ENCODE measurements at places on chromosomes 6 and 20.

GRCh38 chr20:51034988-51035656 lies 12.2 kb upstream of the KCNG1 start:
- no peak for DNase-seq

GRCh38 chr20:39885975-39886649 lies 802.9 kb downstream of the MAFB start:
- peak; percentile 74 for DNase-seq

GRCh38 chr6:57302477-57302876 lies 15.0 kb upstream of the PRIM2 start:
- DNase-seq = no peak

- DNase-seq = no peak
These were observed 58.3 kb upstream of the TMEM181 start for GRCh38 chr6:158501360-158502262.

DNA sequence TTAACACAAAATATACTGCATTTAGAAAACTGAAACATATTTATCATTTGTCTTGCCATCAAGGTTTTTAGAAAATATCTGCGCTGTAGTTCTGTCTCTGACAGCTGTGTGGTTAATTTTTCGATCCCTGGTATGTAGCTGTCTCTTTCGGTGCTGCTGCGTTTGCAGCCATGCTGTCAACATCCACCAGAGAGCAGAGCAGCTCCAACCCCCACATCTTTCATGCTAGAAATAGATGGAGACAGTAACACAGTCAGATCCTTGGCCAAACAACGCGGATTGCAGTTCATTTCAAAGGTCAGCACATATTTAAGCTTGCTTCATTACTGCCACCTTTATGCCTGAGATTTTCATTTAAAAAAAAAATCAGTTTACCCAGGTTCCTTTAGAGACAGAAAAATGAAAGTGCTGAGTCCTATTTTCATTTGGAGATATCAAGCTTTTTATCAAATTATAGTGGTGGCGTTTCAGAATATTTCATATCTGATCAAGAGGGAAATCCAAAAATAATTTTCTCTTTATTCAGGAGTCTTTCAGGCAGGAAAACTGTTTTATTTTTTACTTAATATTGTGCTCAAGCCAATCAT lies 157.7 kb upstream of the MMS22L start:
- DNase-seq = peak; percentile 9

- DNase-seq = no peak
These were observed 436.9 kb upstream of the IMPG1 start for GRCh38 chr6:76509397-76509796.

GRCh38 chr6:65045801-65046200 lies 661.2 kb downstream of the EYS start:
- no peak for DNase-seq

DNA sequence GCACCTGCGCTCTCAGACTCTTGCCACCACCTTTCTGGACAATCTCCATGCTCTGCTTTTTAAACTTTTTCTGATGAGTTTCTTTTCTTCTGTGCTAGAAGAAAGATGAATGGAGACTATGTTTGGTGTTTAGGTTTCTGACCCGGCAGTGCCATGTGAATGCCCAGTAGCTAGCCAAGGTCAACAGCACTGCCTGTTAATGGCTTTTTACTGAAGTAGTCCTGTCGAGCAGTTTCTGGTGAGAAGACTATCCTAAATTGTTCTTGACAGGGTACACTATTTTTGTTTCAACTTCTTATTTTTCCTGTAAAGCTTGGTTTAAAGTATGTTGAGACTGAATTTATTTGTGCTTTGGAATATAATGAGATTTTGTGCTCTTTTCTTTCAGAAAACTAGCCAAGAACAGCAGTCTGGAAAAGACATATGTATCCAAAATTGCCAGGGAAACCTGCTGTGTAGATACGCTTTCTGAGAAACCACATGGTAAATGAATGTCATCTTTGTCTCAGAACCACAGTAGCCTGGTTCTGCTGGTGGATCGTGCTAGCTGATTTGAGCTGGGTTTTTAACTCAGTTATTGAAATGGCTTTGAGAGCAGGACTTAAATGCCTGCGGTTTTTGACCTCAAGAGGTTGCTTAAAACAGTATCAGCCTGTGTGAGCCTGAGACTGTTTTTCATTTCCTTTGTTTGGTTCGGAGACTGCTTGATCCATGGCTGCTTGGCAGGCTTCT lies 48.1 kb downstream of the KCNS1 start:
- no peak for DNase-seq

- DNase-seq = peak; percentile 36
These were observed 56.5 kb upstream of the DST start for GRCh38 chr6:56699066-56699654.

- no peak for DNase-seq
These were observed 55.3 kb downstream of the ERMARD start for GRCh38 chr6:169806701-169807100.

DNA sequence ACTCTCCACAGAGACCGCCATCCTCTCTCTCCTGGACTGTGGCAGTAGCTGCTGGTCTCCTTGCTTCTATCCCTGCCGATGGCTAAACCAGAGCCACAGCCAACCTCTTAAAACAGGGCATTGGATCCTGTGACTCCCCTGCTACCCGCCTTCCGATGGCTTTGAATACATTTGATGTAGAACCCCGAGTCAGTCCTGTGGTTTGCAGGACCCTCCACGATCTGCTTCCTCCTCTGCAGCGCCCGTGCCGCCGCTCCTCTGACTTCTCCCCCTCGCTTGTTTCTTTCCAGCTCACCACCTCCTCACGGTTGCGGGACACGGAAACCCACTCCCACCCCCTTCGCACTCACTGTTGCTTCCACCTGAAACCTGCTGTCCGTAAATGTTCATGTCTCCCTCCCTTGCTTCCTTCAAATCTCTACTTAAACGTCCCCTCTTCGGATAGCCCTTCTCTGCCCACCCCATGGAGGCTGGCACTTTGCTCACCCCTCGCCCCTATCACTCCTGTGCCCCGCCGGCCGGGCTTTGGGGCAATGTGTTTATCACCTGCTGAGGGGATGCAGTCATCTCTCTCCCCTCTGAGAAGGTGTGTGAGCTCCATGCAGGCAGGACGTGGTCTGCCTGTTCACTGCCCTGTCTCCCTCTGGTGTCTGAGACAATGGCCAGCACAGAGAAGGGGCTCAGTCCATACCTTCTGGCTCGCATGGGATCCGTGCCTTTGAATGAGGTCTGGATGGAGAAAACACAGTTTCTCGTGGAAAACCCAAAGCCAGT lies 67.8 kb downstream of the GFOD1 start:
- DNase-seq = no peak

DNA sequence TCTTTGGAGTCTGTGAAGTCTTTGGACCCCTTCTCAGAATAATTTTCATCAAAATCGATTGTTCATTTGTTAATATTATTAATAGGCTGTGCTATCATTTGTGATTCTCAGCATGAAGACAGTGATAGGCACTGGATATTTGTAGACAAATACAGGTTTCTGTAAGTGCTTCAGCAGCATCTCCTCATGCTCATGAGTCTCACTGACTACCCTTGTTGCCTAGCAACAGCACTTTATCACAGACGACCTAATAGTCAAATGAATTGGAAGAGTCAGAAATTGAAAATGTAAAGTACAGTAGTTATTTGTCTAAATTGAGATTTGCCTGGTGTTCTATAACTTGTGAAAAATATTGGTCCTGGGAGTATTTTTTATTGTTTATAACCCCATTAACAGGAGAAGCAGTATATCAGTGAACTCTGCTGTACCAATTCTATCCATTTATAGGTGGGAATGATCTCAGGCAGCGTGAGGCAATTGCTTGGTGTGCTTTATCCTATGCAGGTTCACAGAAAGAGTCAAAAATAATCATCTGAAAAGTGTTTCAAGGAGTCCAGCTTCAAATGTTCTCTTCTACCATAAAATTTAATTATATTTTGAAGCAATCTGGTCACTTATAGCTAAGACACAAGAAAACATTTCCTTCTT lies 684.6 kb downstream of the RFPL4B start:
- no peak for DNase-seq

GRCh38 chr20:32352121-32352720 lies 5.9 kb upstream of the ASXL1 start:
- DNase-seq = no peak

- no peak for DNase-seq
These were observed 186.6 kb upstream of the DTNBP1 start for GRCh38 chr6:15849395-15849794.

- DNase-seq = peak; percentile 86
These were observed 3.9 kb upstream of the SOX4 start for GRCh38 chr6:21589352-21590345.

DNA sequence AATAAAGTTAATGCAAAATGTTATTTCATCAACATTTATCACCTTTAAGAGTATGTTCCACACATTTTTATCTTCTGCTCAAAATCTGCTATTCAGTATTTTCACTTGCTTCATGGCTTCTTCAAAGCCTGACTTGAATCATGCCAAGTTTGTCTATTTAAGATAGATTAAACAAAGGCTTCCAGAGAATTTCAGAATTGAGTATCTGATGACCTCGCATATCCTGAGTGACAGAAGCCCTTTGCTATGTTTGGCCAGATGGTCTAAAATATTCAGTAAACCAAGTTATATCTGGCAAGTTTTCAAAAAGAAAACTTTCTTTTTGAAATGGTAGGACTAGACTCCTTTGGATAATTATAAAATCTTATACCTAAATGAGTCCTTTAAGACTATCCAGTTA lies 348.9 kb upstream of the KCNQ5 start:
- DNase-seq = peak; percentile 13

- DNase-seq = no peak
These were observed 1.4 kb downstream of the SOX12 start for GRCh38 chr20:326645-327185.

DNA sequence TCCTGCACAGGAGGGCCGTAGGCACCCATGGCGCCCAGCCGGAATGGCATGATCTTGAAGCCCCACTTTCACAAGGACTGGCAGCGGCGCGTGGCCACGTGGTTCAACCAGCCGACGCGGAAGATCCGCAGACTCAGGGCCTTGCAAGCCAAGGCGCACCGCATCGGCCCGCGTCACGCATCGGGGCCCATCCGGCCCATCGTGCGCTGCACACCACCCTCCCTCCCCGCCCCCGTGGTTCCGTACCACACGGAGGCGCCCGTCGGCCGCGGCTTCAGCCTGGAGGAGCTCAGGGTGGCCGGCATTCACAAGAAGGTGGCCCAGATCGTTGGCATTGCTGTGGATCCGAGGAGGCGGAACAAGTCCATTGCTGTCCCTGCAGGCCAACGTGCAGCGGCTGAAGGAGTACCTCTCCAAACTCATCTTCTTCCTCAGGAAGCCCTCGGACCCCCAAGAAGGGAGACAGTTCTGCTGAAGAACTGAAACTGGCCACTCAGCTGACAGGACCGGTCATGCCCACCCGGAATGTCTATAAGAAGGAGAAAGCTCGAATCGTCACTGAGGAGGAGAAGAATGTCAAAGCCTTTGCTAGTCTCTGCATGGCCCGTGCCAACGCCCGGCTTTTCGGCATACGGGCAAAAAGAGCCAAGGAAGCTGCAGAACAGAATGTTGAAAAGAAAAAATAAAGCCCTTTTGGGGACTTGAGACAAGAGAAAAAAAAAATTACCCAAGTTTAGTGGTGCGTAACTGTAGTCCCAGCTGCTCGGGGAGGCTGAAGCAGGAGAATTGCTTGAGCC lies 9.9 kb upstream of the NCOA5 start:
- DNase-seq = no peak

GRCh38 chr20:25282034-25282781 lies 34.3 kb downstream of the PYGB start:
- DNase-seq = no peak

GRCh38 chr20:6956056-6956455 lies 188.6 kb downstream of the BMP2 start:
- no peak for DNase-seq

- DNase-seq = no peak
These were observed 339.0 kb downstream of the SYNE1 start for GRCh38 chr6:152298055-152298647.

DNA sequence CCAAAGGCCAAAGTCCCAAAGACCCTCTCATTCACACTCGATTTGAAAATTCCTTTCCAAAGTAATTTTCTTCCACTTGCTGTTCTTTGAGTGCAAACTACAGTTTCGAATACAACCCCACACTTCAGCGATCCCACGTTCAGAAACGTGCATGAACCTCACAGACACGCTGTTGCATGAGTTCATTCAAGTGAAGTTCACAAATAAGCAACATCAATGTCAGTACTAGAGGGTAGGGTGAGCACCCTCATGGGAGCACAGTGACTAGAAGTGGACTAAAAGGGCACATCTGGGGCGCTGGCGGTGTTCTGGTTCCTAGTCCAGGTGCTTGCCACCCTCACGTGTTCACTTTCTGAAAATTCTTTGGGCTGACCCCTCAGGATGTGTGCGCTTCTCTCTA lies 59.0 kb downstream of the FAM50B start:
- no peak for DNase-seq

GRCh38 chr20:3729811-3730540 lies 2.5 kb upstream of the HSPA12B start:
- no peak for DNase-seq

DNA sequence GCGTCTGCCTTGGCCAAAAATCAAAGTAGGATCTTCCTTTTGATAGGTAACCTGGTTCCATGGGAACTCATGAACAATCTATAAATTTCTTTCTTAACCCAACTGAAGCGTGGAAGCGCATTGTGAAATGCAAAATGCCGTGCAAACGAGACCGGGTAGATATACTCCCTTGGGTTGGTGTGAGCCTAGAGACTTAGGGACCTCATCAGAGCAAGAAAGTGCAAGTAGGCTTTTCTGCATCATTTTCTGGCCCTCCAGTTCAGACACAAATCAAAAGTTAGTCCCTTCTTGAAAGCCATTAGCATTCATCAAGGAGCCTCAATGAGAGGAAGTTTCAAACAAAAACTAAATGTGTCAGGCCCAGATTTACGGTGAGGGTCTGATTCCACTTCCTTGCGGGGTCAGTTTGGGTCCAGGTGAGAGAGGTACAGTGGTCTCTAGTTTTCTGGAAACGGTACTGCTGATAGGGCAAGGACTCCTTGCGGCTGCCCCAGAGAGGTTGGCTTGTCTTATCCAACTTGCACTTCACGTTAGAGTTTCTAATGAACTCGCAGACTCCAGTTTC lies 5.3 kb upstream of the ZNF184 start:
- no peak for DNase-seq

DNA sequence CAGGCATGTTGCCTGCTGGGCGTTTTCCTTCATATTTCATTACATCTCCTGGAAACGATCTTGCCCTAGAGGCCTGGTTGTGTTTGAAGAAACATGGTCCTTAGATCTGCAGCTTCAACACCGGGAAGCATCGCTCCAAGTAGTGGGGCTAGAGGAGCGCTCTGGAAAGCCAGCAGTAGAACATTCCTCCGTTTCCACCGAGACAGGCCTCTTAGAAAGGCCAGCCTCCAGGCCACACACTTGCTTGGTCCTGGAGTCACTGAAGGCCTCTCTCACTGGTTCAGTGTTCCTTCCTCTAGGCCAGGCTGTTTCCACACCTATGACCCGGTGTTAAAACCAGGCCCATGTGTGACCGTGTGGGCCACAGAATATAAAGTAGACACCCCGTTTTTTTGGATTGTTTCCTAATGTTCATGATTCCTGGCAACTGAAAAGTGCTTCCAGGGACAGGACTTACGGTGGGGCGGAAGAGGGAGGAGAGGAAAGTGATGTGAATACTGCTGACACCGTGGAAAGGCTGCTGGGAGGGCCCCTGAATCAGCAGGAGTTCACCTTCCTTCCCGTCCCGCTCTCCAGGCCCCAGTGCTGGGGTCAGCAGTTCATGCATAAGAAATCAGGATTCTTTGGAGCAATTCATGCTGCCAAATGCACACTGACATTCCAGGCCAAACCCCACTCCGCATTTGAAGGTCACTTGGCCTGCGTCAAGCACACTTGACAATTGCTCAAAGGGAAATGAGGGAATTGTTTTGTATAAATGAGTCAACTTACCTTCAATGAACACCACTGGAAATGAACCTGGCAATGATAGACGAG lies 83.8 kb downstream of the IYD start:
- DNase-seq = peak; percentile 82

GRCh38 chr20:33211817-33212424 lies 5.2 kb upstream of the BPIFA3 start:
- DNase-seq = peak; percentile 4
